ENCODE measurements at places on chromosomes 16 and 17.

DNA sequence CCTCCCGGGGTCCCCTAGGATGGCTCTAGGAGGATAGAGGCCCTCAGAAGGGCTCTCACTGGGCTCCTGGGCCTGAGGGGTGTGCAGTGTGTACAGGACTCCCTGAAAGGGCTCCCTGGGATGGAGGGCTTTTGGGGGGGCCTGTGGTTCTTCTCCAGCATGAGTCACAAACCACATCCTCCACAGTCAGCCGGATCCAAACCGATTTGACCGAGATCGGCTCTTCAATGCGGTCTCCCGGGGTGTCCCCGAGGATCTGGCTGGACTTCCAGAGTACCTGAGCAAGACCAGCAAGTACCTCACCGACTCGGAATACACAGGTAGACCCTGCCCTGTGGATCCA, 4.5 kb downstream of the TRPV2 start:
- DNase-seq, result no peak

DNA sequence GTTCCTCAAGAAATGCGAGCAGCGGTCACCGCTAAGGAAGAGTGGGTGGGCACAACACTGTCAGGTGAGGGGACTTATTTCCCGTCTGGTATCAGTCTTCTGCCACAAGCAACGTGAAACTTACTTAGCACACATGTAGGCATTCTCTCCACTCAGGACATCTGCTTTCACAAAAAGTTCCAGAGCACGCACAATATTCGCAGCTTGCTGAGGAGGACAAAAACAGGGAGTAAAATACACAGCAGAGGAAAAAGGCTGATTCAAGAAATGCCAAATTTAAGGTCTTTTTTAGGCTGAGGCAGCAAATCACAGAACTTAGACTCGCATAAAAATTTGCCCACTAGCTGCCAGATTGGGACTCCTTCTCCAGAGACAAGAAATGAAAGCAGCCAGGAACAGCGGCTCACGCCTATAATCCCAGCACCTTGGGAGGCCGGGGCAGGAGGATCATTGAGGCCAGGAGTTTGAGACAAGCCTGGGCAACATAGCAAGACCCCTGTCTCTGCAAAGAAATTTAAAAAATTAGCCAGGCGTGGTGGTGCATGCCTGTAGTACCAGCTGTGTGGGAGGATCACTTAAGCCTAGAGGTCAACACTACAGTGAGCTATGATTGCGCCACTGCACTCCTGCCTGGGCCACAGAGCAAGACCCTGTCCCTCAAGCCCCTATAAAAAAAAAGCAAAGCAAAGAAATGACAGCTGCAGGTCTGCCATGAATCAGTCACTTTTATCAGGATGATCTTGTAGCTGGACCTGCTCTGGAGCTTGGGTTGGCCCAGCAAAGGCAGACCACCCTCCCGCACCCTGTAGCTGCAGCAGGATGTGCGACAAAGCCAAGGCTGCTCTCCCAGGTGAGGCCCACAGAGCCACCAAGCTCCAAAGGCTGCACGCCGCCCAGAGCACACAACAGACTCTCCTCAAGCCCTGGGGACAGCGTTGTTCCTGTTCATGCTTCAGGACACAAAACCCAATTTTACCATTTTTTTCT, 20.5 kb downstream of the USP36 start:
- no peak for DNase-seq

DNA sequence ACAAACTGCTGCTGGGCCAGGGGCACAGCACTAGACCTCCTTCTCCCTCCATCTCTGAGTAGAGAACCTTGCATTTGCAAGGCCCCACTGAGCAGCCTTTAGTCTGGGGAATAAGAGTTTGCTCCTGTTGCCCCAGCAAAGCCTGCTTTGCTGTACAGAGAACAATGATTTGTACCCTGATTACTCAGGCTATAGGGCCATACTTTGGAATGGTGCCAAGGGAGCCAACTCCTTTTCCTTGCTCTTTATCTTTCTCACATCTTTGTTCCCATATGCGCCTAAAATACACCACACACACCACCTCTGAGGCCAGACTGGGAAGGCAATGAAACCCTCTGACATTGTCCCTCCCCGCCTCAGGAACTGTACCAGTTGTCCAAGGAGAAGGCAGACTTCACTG, 21.2 kb downstream of the LIG3 start:
- no peak for DNase-seq

DNA sequence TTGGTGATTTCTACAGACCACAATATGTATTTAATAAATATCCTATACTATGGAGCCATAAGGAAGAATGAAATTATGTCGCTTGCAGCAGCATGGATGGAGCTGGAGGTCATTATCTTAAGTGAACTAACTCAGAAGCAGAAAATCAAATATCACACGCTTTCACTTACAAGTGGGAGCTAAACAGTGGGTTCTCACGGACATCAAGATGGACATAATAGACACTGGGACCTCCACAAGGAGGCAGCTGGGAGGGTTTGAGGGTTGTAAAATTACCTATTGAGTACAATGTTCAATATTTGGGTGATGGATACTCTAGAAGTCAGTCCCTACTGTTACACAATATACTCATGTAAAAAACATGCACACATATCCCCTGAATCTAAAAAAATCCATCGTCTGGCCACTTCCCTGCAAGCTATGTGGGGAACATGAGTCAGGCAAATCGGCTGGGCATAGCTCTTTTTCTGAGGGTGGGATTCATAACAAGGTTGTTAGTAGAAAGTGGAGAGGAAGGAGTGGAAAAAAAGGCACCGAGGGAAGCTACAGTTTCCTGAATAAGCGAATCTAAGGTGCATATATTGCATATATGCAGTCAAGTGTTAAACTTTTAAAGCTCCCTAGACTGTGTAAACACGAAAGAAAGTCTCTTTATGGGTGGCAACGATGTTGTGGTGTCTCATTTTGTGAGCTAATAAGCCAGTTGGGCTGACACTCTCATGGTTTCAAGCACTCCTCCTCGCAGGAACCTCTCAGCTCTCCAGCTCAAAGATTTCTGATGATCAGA, 135.2 kb upstream of the CPHXL start:
- DNase-seq, result no peak

- DNase-seq, result no peak
Measured at GRCh38 chr17:62895320-62896301, 70.4 kb upstream of the TANC2 start.

- DNase-seq, result no peak
Measured at GRCh38 chr17:40349477-40349894, 15.1 kb downstream of the GJD3 start.

DNA sequence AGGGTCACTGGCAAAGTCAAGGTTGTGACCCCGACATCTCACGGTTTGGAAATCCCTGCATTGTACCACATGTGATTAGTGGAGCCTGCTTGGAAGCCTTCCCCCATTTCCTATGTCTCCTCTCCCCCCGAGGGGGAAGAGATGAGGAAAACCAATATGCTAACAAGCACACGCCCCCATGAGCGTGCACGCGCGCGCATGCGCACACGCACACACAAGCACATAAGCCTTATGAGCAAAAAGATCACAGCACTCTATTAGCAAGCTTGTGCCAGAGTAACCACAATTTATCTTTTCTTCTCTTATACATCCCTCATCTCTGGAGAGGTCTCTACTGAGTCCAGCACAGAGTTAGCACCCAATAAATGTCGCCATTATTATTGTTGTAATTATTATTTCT, 31.8 kb upstream of the MMP2 start:
- DNase-seq, result no peak

DNA sequence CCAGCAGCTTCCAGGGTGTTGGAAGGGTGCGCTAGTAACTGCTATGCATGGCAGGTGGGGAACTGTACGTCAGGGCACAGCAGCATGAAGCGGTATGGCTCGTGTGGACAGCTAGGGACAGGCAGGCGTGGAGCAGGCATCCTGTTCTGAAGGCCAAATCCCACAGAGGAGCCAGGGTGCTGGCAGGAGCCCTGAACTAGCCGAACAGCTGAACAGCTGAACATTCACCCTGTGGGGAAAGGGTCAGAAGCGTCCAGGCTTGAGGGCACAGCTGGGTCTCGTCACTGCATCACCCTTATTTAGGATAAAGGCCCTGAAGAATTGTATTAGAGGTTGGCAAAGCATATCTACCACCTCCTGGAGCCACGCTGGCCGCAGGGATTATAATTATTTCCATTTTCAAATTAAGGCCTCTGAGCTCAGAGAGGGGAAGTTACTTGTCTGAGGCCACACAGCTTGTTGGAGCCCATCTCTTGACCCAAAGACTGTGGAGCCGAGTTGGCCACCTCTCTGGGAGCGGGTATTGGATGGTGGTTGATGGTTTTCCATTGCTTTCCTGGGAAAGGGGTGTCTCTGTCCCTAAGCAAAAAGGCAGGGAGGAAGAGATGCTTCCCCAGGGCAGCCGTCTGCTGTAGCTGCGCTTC, 3.3 kb upstream of the STH start:
- DNase-seq, result no peak

GRCh38 chr17:48546924-48547807, 2.3 kb upstream of the HOXB2 start:
- no peak for DNase-seq

GRCh38 chr16:70796301-70796700, 4.7 kb downstream of the VAC14 start:
- DNase-seq, result no peak

GRCh38 chr16:79845033-79845733, 244.6 kb upstream of the MAF start:
- no peak for DNase-seq

GRCh38 chr17:72466199-72466598, 345.4 kb downstream of the SOX9 start:
- DNase-seq, result no peak

All from stimulated activated CD4-positive, alpha-beta T cell treated with anti-CD3 and anti-CD28 coated beads, TNF-alpha, amount 100 ng/mL, for 1 hour (primary cell).